ENCODE measurements at places on chromosomes 12 and 14. TPM values are rescaled to one million over a fixed set of nuclear protein-coding genes. Genes with fewer than 3 reads are reported as not detected.

The PAPLN gene
- total RNA-seq, result 0.05 TPM

- peak; percentile 41 for DNase-seq
- H3K4me1 ChIP-seq, result no peaks in the 10 kb centered on the region
- H3K27me3 ChIP-seq, result no peaks in the 10 kb centered on the region
- H3K36me3 ChIP-seq, result no peaks in the 10 kb centered on the region
- H3K27ac ChIP-seq, result no peak overlapping the region
These were observed 56.5 kb downstream of the HCAR2 start for GRCh38 chr12:122646517-122647217.

DNA sequence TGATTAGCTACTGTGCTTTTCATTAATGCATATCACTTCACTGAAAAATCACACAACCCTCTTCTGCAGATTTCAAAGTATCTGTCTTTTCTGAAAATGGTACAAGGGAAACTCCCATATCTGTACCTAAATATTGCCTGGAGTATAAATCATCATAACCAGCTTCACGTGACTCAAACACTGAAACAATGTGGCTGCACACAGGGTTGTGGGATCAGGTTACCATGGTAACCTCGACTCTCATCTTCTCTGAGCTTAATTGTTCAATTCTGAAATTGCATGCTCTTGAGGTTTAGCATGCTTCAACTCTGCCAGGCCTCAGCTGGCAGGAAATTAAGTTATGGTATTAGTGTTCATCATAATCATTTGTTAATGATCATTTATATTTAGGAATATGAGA lies 77.5 kb upstream of the CPSF6 start:
- peak; percentile 75 for DNase-seq
- H3K27ac ChIP-seq, result no peak overlapping the region
- H3K4me3 ChIP-seq, result no peak overlapping the region
- no peaks in the 10 kb centered on the region for H3K27me3 ChIP-seq
- no peaks in the 10 kb centered on the region for H3K36me3 ChIP-seq
- peaks cover 11% of the 10 kb centered on the region for H3K4me1 ChIP-seq

- no peak overlapping the region for H3K27ac ChIP-seq
- no peak for DNase-seq
- H3K4me3 ChIP-seq, result no peak overlapping the region
- H3K27me3 ChIP-seq, result no peaks in the 10 kb centered on the region
- H3K4me1 ChIP-seq, result no peaks in the 10 kb centered on the region
These were observed 45.0 kb downstream of the NOPCHAP1 start for GRCh38 chr12:105030820-105031807.

The NUAK1 gene
- total RNA-seq, result 0.16 TPM

The HOXC12 gene
- total RNA-seq, result not detected

The MANSC4 gene
- not detected for total RNA-seq

GRCh38 chr14:91831337-91831736 lies 36.0 kb downstream of the TC2N start:
- H3K27ac ChIP-seq, result no peak overlapping the region

GRCh38 chr12:7512553-7512952 lies 9.0 kb upstream of the CD163 start:
- H3K36me3 ChIP-seq, result no peaks in the 10 kb centered on the region
- peaks cover 8% of the 10 kb centered on the region for H3K27me3 ChIP-seq
- H3K4me1 ChIP-seq, result no peaks in the 10 kb centered on the region
- H3K4me3 ChIP-seq, result no peak overlapping the region

The SSPN gene
- total RNA-seq, result not detected

DNA sequence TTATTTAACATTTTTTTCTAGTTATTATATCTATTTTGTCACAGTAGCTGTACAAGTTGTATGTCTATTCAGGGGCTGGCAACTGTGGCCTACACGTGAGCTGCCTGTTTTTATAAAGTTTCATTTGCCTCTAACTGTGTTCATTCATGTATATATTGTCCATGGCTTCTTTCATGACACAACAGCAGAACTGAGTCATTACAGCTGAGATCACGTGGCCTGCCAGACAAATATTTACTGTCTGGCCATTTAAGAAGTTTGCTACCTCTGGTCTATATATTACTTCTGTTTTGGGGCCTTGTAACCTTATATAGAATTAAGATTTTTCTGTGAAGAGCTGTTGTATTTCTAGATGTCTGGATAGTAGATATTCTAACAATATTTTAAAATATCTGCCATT lies 37.9 kb downstream of the KIAA0586 start:
- H3K27me3 ChIP-seq, result no peaks in the 10 kb centered on the region
- H3K36me3 ChIP-seq, result peaks cover 64% of the 10 kb centered on the region
- DNase-seq, result no peak
- no peak overlapping the region for H3K4me3 ChIP-seq
- H3K27ac ChIP-seq, result no peak overlapping the region

- H3K4me1 ChIP-seq, result no peaks in the 10 kb centered on the region
- no peaks in the 10 kb centered on the region for H3K27me3 ChIP-seq
- no peak for DNase-seq
- H3K27ac ChIP-seq, result no peak overlapping the region
- no peaks in the 10 kb centered on the region for H3K36me3 ChIP-seq
These were observed 355.9 kb upstream of the SEL1L start for GRCh38 chr14:81889529-81889928.

- H3K27me3 ChIP-seq, result no peaks in the 10 kb centered on the region
- H3K36me3 ChIP-seq, result no peaks in the 10 kb centered on the region
- no peak overlapping the region for H3K4me3 ChIP-seq
- H3K4me1 ChIP-seq, result no peaks in the 10 kb centered on the region
- no peak overlapping the region for H3K27ac ChIP-seq
These were observed 21.7 kb upstream of the TCL1B start for GRCh38 chr14:95664546-95664945.

DNA sequence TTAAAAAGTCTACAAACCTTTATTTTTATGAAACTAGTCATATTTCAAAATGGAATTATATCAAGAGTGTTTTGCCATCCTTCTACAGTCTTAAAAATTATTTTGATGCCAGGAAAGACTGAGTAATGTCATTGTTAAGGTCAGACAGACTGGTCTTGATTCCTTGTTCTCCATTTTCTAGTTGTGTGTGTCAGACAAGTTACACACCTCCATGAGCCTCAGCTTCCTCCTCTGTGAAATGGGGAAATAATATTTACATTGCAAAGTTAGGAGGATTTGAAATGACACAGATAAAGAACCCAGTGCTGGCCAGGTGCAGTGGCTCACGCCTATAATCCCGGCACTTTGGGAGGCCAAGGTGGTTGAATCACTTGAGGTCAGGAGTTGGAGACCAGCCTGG lies 47.4 kb upstream of the ELK3 start:
- H3K27me3 ChIP-seq, result no peaks in the 10 kb centered on the region
- no peak overlapping the region for H3K27ac ChIP-seq
- no peaks in the 10 kb centered on the region for H3K36me3 ChIP-seq
- H3K4me3 ChIP-seq, result no peak overlapping the region
- no peak for DNase-seq
- peaks cover 24% of the 10 kb centered on the region for H3K4me1 ChIP-seq

DNA sequence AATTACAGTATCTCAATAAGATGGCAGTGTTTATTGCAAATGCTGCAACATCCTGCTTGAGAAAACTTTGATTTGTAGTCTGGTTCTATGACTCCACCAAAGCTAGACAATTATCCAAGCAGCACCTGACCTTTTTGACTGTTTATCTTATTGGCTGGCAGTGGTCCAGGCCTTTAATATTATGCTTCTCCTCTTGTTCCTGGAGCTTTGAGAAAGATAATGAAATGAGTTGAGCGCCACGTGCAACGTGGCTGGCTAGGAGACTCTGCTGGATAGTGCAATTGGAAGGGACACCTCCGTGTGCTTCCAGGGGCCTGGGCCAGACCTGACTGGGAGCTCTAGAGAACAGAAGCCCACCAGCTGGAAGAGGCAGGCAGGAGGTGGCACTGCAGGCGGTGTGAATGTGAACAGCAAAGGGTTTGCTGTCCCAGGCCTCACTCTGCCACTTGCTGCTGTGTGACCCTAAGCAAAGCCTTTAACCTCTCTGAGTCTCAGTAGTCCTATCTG lies 349.3 kb downstream of the CACNA1C start:
- no peaks in the 10 kb centered on the region for H3K4me1 ChIP-seq
- DNase-seq, result no peak
- H3K36me3 ChIP-seq, result no peaks in the 10 kb centered on the region
- no peaks in the 10 kb centered on the region for H3K27me3 ChIP-seq

The IPO8 gene
- 17.2 TPM for total RNA-seq

The PLEKHH1 gene
- 0.16 TPM for total RNA-seq

GRCh38 chr12:666766-667308 lies 3.6 kb upstream of the NINJ2 start:
- H3K4me1 ChIP-seq, result peaks cover 77% of the 10 kb centered on the region
- H3K27me3 ChIP-seq, result no peaks in the 10 kb centered on the region
- H3K27ac ChIP-seq, result no peak overlapping the region
- H3K36me3 ChIP-seq, result no peaks in the 10 kb centered on the region
- no peak overlapping the region for H3K4me3 ChIP-seq

DNA sequence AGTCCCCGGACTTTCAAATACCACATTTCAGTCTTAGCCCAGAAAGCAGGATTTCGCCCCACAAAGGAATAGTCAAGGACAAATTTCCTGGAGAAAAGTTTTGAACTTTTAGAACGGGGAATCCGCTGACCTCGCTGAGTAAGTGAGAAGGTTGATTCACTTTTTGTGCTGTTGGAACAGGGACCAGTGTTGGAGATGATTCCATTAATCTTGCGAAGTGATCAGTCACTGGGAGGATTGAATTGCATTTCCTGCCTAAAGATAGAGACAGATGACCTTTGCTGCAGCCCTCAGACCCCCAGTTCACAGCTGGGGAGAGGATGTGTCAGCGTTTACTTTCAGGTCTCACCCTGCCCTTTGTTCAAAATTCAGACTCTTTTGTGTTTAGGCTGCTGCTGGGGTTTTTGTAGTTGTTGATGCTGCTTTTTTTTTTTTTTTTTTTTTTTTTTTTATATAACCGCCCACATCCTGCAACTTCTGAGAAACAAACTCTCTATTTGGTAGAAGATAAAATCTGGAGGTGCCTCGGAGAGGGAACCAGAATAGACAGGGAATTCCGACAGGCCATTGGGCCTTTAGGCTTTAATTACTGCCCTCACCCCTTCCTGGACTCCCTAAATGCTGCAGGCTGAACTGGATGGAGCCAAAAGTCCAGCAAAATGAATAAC lies 9.8 kb upstream of the KDM2B start:
- peaks cover 45% of the 10 kb centered on the region for H3K4me1 ChIP-seq
- H3K27me3 ChIP-seq, result no peaks in the 10 kb centered on the region
- peak overlapping the region; percentile 52 for H3K4me3 ChIP-seq

GRCh38 chr12:18446061-18446644 lies 184.8 kb downstream of the PIK3C2G start:
- no peaks in the 10 kb centered on the region for H3K4me1 ChIP-seq
- no peaks in the 10 kb centered on the region for H3K27me3 ChIP-seq
- H3K27ac ChIP-seq, result no peak overlapping the region
- no peaks in the 10 kb centered on the region for H3K36me3 ChIP-seq

The FAM186B gene
- total RNA-seq, result 0.64 TPM

GRCh38 chr12:11759899-11760298 lies 110.4 kb downstream of the ETV6 start:
- H3K27ac ChIP-seq, result no peak overlapping the region
- DNase-seq, result no peak
- peaks cover 16% of the 10 kb centered on the region for H3K36me3 ChIP-seq
